NK-92 treated with Interleukin-12 subunit alpha and Interleukin-12 subunit beta, amount 100 ng/mL, for 24 hours (cell line): ENCODE measurements at places on chromosomes 5 and 9.

DNA sequence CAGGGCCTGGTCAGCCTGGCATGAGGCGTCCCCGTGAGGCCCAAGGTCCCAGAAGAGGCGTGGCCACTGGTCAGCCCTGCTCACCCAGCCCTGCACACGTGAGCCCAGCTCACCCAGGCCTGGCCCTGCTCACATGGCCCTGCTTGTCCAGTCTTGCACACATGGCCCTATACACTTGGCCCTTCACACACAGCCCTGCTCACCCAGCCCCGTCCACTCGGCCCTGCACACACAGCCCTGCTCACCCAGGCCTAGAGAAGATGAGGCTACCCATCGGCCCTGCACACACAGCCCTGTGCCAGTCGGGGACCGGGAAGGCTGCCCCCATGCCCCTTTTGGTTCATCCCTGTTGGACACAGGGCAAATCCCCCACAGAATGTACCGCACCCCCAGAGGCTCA, 28.4 kb downstream of the ZDHHC11B start:
- DNase-seq: no peak

DNA sequence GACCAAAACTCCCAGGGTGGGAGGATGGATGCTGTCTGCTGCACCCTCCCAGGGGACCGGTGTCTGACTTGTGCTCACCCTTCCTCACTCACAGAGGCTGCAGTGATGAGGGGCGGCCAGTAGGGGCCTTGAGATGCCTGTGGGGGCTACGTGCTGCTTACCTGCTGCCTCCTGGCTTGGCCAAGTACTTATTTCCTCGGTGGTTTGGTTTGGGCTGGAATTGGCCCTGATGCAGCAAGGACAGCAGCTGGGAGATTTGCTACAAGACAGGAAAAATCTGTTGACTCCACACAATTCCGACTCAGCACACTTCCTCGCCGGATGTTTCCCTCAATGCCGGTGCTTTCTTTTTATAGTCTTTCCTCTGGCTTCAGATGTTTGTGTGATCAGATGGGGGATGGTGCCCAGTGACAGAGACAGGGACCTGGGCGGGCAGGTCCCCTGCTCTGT, 6.6 kb downstream of the PCDH12 start:
- DNase-seq: no peak

GRCh38 chr9:109118808-109119438, 824 bp downstream of the TMEM245 start:
- no peak for DNase-seq

GRCh38 chr5:55572020-55572419, 37.3 kb upstream of the PLPP1 start:
- no peak for DNase-seq

DNA sequence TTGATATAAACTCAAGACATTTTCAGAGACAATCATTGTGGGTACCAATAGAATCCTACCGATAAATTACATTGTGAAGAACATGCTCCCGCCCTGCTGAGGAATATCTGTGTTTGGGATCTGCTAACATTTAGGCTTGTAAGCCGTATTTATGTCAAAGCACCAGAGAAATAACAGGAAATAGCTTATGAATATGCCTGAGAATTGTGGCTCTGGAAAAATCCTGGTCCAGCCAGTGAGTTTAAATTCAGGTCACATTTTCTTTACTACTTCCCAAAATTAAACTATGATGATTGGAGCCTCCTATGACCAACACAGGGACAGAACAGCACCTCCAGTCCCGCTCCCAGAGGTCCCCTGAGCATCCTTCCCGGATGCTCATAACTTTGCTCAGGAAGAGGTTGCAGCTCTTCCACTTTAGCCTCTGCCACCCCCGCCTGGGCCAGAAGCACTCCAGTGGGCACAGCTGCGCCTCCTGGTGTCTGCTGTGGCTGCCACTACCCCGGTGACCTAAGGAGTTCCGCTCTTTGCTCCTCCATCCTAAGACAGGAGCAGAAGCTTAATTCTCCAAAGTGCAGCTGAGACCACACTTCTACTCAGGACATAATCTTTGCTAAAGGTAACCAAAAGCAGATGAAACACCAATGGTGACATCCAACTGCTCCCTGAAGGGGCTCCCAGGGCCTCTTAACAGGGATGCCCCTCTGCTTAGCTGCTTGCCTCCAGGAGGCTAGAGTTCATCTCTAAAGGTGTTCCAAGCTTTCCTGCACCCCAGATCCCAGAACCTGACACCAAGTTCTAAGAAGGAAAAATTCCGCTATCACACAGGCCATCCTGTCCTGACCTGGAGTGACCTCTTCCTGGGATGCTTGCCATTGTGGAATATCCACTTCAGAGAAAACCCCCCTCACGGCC, 58.8 kb downstream of the SLC1A1 start:
- no peak for DNase-seq

DNA sequence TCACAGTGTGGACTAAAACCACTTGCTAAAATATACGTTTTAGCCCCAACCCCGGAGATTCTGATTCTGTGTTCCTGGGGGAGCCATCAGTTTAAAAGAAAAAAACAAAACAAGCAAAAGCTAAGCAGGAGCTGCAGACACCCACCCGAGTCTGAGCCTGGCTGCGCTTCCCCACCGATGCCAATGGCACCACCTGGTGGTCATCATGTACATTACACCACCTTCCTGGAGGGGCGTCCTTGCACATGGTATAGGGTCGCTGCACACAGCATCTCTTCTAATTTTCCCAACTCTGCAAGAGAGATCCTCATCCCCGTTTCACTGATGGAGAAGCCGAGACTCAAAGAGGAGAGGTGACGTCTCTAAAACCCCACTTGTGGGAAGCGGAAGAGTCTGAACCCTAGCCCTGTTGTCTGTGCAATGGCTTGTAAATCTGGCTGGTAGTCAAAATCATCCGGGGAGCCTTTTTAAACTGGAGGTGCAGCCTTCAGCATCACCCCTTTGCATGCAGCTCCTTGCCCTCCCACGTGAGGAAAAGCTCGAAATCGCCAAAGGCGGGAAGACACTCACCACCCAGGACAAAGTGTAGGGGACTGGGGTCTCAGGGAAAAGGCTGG, 23.1 kb upstream of the CNOT6 start:
- peak; percentile 22 for DNase-seq
